HuH-7.5 (cell line): ENCODE measurements at places on chromosomes 3 and 15.
A peak's percentile ranks its signal among the peaks of the same experiment; 100 is the strongest.

DNA sequence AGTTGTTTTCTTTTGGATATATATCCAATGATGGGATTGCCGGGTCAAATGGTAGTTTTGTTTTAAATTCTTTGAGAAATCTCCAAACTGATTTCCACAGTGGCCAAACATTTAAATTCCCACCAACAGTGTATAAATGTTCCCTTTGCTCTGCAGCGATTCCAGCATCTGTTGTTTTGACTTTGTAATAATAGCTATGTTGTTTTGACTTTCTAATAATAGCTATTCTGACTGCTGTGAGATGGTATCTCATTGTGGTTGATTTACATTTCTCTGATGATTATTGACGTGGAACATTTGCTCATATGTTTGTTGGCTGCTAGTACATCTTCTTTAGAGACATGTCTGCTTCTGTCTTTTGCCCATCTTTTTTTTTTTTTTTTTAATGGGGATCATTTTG lies 332.2 kb upstream of the GBE1 start:
- DNase-seq = no peak

DNA sequence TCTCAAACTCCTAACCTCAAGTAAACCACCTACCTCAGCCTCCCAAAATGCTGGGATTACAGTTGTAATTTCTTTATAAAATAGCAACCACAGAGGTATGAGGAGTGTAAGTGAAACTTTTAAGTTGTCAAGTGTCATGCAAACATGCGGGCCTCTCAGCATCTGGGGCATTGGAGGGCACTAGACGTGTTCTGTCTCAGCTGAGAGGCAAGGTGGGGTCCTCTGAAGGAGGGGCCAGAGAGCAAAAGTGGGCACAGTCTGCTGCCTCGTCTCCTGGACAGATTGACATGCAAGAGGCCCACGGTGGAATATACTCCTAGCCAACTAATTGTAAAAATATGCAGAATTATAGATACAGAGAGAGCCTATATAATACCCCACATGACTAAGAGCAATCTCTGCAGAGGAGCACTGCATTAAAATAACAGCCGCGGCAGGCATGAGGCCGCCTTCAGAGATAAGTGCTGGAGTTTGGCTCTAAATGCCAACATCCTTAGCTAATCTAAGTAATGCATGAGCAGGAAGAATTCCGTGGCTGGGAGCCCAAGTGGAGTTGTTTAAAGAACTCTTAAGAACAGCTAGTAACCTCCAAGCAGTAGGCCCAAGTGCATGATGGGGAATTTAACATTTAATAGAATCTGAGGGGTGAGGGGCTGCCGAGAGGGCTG lies 87.8 kb upstream of the RNU6-1 start:
- DNase-seq = no peak

DNA sequence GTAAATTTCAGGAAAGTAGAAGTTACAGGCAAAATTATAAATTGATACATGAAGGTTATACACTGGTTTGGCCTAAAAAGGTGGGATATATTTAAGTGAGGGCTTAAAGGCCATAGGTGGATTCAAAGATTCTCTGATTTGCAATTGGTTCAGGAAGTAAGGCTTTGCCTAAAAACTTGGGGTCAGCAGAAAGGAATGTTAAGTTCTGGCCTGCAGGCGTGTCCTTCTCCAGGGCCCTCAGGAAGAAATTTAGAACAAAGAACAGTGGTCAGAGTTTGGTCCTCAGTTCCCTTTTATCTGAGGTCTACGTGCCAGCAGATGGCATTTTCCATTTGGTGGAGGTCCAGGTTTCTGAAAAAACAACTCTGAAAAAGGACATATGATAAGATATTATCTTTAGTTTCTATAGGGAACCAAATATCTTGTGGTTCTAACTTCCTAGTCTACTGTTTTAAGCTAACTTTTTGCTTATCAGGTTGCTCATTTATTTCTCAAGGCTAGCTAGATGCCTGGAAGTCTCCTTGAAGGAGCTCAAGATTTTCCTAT lies 40.5 kb downstream of the SCN11A start:
- DNase-seq = no peak

DNA sequence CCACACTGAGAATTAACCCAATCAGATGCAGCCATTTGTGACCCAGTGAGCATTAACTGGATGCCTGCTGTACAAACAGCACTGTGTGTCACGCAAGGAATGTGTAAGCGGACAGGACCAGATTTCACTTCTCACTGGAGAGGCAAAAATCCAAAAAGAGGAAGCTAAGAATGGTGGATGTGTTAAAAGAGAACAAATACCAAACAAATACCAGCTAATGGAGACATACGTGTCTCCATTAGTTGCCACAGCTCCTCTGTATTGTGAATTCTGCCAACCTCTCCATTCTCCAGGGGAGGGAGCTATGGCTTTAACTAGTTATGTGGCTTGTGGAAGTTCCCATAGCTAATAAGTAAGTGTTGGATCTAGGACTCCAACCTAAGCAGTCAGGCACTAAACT lies 2.6 kb downstream of the LTF start:
- DNase-seq = no peak

DNA sequence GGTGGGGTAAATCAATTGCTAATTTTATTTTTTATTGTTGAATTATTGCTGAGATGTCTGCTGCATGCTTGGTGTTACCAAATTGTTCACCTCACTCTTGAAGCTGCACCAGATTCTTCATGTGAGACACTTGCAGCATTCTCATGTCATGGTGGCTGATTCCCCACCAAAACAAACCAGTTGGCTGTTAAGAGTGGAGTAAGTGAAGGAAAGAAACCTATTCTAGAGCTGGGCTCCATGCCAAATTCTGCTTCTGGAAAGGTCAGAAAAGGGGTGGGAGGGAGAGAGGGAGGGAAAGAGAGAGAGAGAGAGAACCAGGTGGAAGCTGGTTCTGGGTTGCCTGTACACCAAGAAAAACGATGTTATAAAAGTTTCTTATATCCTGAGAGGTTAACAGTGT lies 317.5 kb upstream of the THRB start:
- DNase-seq = no peak

DNA sequence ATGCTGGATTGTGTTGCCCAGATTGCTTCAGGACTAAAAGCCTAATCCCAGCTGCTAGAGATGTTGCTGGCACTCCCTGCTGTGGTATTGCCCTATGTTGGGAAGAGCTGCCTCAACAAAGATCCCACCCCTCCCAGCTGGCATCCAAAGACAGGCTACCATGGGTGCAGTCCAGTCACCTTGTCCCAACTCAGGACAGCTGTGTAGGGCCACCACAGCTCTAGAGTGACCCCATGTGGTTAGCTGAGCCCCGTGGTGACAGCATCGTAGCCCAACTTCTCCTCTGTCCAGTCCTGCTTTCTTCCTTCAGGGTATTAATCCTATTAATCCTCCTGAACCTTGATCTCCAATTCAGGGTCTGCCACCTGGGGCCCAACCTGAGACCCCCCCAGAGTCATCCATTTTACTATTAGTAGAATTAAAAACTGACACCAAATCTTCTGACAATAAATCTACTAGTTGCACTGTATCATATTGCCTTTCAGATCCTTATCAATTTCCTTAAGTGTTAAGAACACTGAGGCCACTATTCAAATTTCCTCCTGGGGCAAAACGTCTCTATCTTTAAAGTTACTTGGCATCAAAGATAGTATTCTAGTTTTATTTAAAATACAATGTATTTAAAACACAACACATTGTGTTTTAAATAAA lies 83.5 kb downstream of the AQP9 start:
- peak; percentile 35 for DNase-seq

DNA sequence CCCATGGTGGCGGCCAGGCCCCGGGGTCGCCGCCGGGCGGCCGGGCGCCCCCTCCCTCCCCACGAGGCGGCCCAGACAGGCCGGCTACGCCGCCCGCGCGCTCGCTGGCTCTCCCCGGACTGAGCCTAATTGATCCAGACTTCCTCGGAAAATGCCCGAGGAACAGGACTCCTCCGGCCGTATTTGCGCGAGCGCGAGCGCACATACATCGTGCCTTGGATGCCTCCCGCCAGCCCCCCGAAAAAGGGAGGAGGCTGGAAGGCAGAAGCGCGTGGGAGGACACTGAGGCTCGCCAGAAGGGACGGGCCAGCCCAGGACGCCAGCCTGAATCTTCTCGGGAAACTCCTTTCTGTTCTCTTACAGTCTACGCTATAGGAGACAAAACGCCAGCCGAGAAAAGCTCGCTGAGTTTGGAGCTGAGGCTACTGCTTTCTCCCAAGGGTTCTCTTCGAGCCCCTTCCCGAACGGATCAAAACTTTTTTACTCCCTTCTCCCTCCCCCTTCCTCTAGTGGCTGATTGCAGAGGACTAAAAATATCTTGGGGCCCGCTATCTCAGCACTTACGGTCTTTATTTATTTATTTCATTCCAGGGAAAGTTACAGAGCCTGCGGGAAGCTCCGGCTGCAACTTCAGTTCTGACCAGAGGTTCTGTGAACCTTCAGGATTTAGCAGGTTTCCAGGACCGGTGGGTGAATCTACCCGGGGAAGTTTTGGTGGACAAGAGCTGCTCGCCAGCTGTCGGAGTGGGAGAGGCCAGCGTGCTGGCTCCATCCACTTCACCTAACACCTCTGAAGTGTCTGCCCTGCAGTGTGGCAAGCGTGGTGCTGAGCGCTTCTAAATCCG lies at the start of gene PDZRN3:
TSS of gene PDZRN3 (minus strand) at position 121 of the 845 bp plus-strand sequence.
- DNase-seq = peak; percentile 50

DNA sequence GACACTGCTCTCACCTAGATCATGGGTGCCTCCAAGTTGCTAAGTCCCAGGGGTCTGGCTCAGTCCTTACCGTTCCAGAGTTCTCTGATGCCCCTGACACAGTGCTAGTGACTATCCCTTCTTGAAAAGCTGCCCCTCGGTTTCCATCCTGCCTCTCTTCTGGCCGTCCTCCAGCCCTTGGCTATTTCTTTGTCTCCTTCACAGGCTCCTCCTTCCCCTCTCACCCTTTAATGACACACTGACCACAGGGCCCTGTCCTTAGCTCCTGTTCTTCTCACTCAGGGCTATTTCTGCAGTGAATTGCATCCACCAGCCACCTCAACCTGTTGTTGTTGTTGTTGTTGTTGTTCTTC lies 31.1 kb downstream of the SLC28A1 start:
- no peak for DNase-seq

DNA sequence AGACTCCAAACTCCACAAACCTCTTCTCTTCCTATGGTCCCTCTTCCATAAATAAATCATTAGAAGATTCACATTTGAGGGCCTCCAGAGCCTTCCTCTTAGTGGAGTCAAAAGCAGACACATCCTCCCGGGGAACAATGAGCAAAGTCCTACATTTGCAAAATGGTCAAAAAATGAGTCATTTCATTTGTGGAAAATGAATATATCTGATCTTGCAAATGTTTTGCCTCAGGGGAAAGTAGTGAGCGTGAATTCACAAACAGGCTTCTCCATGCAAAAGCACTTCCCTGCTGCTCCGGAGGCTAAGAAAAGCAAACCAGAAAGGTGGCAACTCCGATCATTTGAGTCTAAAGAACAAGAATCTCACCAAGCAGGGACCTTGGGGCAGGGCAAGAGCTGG lies 86.7 kb upstream of the IQSEC1 start:
- DNase-seq = no peak

GRCh38 chr3:119743921-119744320 lies 38.0 kb upstream of the NR1I2 start:
- DNase-seq = no peak

DNA sequence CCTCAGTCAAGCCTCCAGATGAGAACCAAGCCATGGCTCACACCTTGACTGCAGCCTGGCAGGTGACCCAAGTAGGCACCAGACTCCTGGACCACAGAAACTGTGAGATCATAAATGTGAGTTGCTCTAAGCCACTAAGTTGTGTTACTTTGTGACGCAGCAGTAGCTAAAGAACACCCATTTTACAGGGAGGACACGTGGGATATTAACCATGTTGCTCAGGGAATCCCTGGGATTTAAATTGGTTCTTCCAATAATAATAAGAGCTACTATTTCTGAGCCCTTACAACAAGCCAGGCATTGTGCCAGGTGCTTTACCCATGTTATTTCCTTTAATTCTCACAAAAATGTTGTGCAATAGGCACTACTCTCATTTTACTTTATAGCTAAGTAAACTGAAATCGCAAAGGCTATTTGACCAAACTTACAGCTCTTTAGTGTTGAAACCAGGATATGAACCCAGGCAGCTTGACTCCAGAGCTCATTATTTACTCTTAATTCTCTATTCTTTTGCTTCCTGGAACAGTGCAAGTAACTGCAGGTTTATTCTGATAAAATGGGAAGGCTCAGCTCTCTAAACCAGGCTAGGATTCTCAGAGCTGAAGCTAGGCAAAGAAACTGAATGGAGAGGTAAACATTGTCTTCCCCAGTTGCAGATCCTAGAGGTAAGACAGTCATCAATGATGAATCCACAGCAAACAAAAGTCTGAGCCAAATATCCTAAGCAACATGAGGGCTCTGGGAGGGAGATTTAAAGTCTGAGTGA lies 294.4 kb downstream of the KBTBD8 start:
- no peak for DNase-seq

- DNase-seq = no peak
Measured at GRCh38 chr3:56854856-56855611, 53.3 kb upstream of the ARHGEF3 start.

DNA sequence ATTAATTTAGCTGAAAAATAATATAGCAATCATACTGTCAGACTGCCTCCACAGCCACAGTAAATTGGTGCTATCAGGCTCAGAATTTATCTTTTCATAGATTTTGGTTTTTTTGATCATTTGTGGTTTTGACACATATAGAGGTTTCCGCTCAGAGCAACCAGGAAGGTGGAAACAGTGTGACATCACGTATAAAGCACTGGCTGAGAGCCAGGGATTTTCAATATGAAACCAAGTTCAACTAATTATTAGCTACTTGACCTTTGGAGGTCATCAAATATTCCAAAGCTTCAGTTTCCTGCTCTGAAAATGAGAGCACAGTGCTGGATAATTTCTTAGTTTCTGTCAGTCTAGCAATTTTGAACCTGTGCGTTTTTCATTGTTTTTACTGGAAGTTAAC lies 433.8 kb upstream of the SUCLG2 start:
- DNase-seq = no peak

DNA sequence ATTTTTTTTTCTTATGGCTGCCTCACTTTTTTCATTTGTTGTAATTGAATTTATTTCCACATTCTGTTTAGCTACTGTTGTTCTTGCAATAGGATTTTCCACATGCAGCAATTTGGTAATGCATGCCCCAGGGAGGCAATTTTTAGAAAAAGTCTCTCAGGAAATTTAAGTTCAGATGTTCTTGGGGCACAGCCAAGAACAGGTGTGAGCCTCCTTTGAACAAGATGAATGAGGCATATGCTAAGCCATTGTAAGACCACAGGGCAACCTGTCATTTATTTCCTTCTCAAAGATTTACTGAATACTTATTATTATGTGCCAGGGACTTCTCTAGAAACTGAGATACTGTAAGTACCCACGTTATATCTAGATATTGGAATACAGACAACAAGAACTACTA lies 549.5 kb downstream of the DIPK2A start:
- DNase-seq = no peak

GRCh38 chr3:117553461-117553860 lies 843.9 kb downstream of the TUSC7 start:
- DNase-seq = no peak

GRCh38 chr15:44811337-44811736 lies 75.0 kb downstream of the TRIM69 start:
- no peak for DNase-seq
